ENCODE measurements at places on chromosomes 4 and X. TPM values are rescaled to one million over a fixed set of nuclear protein-coding genes. Genes with fewer than 3 reads are reported as not detected.

DNA sequence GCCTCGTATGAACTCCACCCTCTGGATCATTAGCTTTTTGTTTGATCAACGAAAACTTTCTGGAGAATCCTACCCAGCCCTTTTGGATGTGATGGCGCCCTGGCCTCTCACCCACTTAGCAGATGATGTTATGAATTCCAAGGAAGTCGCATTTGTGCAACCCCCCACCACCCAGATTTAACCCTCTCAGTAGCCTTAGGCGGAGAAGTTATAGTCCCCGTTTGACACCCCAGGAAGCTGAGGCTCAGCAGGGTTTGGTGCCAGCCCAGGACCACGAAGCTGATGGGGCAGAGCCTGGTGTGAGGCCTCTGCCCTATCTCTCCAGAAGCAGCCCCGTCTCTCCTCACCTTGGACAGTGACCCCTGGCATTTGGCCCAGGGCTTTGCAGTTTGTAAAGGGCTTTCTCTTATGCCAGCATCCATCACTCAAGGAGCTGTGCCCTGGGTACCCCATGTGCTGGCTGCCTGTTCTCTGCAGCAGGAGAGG lies 1.0 kb downstream of the WFS1 start:
- DNase-seq = no peak

GRCh38 chr4:159504684-159505083 lies 401.8 kb downstream of the RAPGEF2 start:
- DNase-seq = no peak

- DNase-seq = no peak
These were observed 361.4 kb downstream of the CBLL2 start for GRCh38 chrX:22634083-22634482.

DNA sequence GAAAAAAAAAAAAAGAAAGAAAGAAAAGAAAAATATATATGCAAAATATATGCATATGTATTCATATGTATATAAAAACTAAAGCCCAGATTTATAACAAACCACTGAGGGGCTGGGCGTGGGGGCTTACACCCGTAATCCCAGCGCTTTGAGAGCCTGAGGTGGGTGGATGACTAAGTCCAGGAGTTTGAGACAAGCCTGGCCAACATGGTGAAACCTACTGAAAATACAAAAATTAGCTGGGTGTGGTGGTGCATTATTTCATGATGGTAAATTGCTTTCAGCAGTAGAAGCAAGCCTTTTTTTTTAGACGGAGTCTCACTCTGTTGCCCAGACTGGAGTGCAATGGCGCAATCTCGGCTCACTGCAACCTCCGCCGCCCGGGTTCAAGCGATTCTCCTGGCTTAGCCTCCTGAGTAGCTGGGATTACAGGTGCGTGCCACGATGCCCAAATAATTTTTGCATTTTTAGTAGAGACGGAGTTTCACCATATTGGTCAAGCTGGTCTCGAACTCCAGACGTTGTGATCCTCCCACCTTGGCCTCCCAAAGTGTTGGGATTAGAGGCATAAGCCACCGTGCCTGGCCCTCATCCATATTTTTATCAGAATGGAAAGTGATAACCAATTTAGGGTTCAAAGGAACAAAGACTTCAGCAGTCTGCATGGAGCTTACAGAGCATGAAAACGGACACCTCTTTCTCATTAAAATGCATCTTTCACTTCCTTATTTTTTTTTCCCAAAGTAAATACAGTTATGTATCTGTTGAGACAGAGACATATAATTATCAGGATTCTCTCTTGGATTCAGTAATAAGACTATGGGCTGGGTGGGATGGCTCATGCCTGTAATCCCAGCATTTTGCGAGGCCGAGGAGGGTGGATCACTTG lies 27.7 kb upstream of the MOB1B start:
- no peak for DNase-seq

- DNase-seq = no peak
These were observed 38.4 kb downstream of the GRSF1 start for GRCh38 chr4:70801265-70801809.

- DNase-seq = no peak
These were observed 133.3 kb downstream of the COL25A1 start for GRCh38 chr4:109169170-109169569.

GRCh38 chr4:56762484-56763250 lies 58.8 kb downstream of the SPINK2 start:
- DNase-seq = no peak

DNA sequence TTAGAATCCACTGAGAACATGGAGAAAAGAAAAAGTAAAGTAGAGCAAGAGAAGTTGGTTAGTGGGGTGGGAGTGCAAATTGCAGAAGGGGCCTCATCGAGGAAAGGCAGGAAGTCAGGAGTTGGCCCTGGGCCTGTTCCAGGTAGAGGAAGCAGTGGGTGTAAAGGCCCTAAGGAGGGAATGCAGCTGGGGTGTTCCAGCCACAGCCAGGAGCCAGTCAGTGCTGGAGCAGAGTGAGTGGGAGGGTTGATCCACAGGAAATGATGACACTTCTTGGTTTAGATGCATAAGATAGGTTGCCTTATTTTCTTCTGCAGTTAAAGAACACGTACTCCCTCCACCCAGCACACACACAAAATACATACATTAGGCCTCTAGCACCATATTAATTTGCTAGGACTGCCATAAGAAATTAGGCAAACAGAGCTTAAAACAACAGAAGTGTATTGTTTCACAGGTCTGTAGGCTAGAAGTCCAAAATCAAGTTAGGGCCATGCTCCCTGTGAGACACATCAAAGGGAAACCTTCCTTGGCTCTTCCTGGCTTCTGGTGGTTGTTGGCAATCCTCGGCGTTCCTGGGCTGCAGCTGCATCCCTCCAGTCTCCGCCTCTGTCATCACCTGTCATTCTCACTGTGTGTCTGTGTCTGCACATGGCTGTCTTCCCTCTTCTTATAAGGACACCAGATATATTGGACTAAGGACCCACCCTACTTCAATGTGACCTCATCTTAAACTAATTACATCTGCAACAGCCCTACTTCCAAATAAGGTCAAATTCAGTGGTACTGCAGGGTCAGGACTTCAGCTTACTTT lies 205.9 kb downstream of the AASDH start:
- no peak for DNase-seq

FAM53A gene
- total RNA-seq = 0.62 TPM

GRCh38 chr4:146061610-146062334 lies 113.7 kb upstream of the LSM6 start:
- no peak for DNase-seq

- DNase-seq = no peak
These were observed 82.0 kb downstream of the TMEM156 start for GRCh38 chr4:38950159-38950558.
